Hepatocyte (in vitro differentiated cells): ENCODE measurements at places on chromosomes 2 and 18.
A peak's percentile ranks its signal among the peaks of the same experiment; 100 is the strongest.

- no peaks in the 10 kb centered on the region for H3K27me3 ChIP-seq
- no peaks in the 10 kb centered on the region for H3K36me3 ChIP-seq
- H3K4me3 ChIP-seq, result no peak overlapping the region
- H3K4me1 ChIP-seq, result no peaks in the 10 kb centered on the region
- DNase-seq, result no peak
- H3K27ac ChIP-seq, result no peak overlapping the region
Measured at GRCh38 chr2:180597179-180597578, 383.2 kb upstream of the UBE2E3 start.

DNA sequence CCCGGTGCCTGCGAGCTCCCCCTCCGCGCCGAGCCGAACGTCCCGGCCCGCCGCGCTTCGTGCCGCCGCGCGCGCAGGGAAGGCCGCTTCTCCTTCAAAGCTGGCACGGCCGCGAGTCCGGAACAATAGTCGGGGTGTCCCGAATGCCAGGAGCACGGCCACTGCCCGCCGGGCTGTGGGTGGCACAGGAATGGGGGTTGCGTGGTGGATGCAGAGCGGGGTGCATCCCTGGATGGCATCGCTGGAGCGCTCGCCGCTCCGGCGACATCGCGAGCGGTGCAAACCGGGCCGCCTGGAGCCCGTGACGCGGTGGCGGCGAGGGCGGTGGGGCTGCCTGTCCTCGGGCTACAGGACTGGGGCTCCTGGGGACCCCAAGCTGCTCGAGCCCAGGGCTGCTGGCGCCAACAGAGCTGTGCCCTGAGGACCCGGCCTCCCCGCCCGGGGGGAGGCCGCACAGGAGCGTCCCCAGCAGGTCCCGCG is 1.1 kb upstream of the SATB2 start:
- peak overlapping the region; percentile 58 for H3K4me3 ChIP-seq
- peak overlapping the region; percentile 75 for H3K27ac ChIP-seq
- peaks cover 15% of the 10 kb centered on the region for H3K4me1 ChIP-seq
- H3K36me3 ChIP-seq, result no peaks in the 10 kb centered on the region
- no peak for DNase-seq

- H3K4me3 ChIP-seq, result no peak overlapping the region
- H3K36me3 ChIP-seq, result no peaks in the 10 kb centered on the region
- no peak overlapping the region for H3K27ac ChIP-seq
- no peaks in the 10 kb centered on the region for H3K4me1 ChIP-seq
Measured at GRCh38 chr2:235187806-235188205, 236.0 kb downstream of the SH3BP4 start.

GRCh38 chr18:55251254-55251971 is 292.2 kb upstream of the CCDC68 start:
- peak overlapping the region; percentile 76 for H3K27ac ChIP-seq
- H3K36me3 ChIP-seq, result peaks cover 4% of the 10 kb centered on the region
- no peak overlapping the region for H3K4me3 ChIP-seq
- no peaks in the 10 kb centered on the region for H3K27me3 ChIP-seq

GRCh38 chr2:36549165-36549574 is 48.8 kb downstream of the FEZ2 start:
- H3K27ac ChIP-seq, result no peak overlapping the region
- H3K36me3 ChIP-seq, result no peaks in the 10 kb centered on the region
- no peak for DNase-seq
